ENCODE measurements at places on chromosomes 13 and 19. TPM values are rescaled to one million over a fixed set of nuclear protein-coding genes. Genes with fewer than 3 reads are reported as not detected.

The KLK14 gene
- total RNA-seq = not detected

The BRSK1 gene
- 17.1 TPM for total RNA-seq

The ZNF429 gene
- total RNA-seq = 16.9 TPM

The KLK4 gene
- not detected for total RNA-seq

GRCh38 chr13:67118277-67118676 is 111.9 kb downstream of the PCDH9 start:
- no peak for DNase-seq

DNA sequence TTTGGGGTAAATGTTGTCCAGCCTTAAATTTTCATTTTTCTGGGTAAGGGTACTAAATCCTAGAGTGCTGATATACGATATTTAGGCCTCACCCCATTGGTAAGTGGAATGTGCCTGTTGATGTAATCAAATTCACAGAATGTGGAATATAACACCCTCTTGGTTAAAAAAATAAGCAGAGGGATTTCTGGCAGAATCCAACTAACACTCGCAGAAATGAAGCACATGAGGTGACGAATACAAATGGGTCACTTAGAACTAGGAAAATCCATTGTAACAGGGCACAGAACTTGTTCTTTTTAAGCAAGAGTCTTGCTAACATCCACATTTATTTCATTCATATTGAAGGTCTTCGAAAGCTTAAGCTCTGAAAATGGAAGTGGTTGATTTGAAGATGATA is 320.3 kb downstream of the SHISA2 start:
- no peak for DNase-seq

DNA sequence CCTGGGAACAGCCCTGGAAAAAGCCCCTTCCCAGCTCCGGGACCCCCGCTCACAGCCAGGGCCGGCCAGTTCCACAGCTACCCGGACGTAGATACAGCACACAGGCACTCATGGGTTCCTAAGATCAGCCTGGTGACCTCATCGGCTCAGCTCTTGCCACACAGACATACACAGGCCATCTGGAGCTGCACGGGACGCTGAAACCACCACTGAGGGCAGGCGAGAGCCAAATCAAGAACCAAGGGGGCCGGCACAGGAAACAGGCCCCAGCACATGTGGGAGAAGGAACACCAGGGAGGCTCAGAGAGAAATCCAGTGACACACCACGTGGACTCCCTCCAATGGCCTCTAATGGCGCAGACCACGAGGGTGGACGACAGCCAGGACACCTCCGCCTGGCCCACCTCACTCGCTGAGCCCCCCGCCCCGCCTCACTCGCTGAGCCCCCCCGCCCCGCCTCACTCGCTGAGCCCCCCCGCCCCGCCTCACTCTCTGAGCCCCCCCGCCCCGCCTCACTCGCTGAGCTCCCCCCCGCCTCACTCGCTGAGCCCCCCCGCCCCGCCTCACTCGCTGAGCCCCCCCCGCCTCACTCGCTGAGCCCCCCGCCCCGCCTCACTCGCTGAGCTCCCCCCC is 69.7 kb upstream of the C13orf46 start:
- peak; percentile 87 for DNase-seq

DNA sequence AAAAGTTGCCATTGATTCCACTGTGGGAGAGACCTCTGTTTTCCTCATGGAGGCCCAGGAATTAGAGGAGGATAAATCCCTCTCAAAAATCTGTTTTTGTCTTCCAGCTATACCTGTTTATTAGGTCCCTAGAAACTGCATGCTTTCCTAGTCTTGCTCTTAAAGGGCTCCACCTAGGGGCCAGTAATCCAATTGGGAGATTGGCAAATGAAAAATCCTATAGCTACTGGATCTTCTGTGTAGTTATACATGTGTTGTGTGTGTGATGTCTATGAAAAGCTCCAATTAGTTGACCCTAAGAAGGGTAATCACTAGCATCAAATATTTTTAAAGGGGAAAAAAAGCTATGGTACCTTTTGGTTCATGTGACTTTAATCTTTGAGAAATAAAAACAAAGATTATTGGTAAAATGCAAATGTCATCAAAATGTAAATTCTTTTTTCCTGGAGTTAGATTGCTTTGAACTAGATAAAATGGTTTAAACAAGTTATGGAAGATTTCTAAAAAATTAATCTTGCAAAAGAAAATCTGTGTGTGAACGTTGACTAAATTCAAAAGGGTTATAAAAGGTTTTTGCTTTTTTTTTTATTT is 63.4 kb upstream of the C1QTNF9B start:
- DNase-seq = no peak

- DNase-seq = no peak
Observed at GRCh38 chr19:30555791-30556110, 183.6 kb downstream of the ZNF536 start.

- DNase-seq = peak; percentile 75
Observed at GRCh38 chr19:54464630-54465425, 1.2 kb upstream of the LENG9 start.

GRCh38 chr19:1810439-1811160 is 1.5 kb downstream of the ATP8B3 start:
- no peak for DNase-seq

GRCh38 chr19:14349426-14349825 is 31.8 kb upstream of the ADGRE5 start:
- DNase-seq = no peak

DNA sequence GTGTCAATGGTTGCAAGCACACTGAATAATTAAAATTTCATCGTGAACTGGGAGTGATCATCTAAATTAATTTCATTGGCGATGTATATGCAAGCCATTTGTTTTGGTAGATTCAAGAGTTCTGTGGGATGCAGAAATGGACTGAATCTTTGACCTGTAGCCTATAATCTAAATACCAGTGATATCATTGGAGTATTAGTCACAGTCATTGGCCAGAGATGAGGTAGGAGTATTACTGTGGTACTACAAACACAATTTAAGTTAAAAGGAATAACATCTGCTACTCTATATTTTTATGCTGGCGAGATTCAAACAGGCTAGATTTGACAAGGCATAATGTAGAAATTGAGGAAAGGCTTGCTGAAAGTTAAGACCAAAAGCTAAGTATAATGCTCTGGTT is 14.0 kb downstream of the FRY start:
- no peak for DNase-seq

DNA sequence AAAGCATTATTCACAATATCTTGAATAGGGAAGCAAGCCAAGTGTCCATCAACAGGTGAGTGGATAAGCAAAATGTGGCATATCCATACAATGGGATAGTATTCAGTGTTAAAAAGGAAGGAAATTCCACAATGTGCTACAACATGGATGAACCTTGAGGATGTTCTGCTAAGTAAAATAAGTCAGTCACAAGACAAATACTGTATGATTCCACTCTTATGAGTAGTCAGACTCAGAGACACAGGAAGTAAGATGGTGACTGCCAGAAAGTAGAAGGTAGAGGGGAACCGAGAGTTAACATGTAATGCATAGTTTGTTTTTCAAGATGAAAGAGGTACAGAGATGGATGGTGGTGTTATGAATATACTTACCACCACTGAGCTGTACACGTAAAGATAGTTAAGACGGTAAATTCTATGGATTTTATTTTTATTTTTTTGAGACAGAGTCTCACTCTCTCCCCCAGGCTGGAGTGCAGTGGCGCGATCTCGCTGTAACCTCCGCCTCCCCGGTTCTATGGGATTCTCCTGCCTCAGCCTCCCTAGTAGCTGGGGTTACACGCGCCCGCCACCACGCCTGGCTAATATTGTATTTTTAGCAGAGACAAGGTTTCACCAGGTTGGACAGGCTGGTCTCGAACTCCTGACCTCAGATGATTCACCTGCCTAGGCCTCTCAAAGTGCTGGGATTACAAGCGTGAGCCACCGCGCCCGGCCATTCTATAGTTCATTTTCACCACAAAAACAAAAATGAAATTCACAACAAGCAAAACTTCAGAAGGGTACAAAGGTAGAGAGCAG is 1.0 kb upstream of the CHAMP1 start:
- no peak for DNase-seq

DNA sequence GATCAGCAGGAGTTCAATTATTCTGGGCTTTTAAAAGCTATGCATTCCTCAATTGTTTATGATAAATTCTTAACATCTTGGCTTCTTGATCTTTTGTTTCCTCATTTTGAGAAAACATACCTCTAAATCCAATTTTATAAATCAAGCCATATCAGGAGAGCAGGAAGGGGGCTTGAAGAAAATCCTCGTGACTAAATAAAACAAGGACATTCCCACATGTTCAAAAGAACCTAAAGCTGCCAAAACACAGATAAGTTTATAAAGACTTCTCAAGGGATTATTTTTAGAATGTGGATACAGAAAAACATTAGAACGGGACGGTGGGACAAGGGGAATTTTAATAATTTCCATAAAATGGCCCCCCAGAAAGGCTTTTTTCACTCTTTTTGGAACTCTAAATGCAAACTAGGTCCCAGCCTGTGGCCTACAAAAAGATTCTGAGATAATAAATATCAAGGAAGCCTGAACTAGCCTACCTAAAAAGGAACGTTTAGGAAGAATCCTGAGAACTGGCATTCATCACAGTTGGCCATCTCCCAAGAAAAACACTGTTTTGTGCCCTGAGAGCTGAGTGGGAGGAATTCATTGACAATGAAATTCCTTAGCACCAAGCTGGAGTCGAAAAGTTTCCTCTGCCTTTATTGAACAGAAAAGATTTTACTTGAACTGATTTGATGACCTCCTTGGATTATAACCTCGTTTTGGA is 30.1 kb downstream of the ZAR1L start:
- peak; percentile 58 for DNase-seq

DNA sequence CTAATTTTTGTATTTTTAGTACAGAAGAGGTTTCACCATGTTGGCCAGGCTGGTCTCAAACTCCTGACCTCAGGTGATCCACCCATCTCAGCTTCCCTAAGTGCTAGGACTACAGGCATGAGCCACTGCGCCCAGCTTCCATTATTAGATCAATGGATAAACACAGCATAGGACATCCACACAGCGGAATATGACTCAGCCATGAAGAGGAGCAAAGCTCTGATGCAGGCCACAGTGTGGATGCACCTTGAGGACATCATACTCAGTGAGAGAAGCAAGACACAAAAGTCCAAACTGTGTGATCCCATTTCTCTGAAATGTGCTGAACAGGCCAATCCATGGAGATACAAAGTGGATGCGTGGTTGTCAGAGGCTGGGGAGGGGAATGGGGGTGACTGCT is 4.9 kb upstream of the ZBTB7A start:
- no peak for DNase-seq

- no peak for DNase-seq
Observed at GRCh38 chr13:108948251-108948671, 318.9 kb downstream of the MYO16 start.

DNA sequence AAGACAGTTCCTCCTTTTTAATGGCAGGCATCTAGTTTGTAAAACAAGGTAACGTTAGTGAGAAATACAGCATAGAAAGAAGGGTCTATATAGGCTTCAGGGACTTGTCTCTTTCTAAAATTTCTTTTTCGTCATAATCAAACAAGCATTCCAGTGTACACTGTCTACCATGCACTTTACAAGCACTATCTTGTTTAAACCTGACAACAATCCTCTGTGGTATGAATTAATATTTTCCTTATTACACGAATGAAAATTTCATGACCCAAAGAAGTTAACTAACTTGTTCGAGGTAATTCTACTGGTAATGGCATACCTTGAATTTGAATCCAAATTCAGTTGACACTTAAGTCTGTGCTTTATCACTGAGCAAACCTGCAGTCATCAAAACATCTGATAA is 399.7 kb upstream of the NBEA start:
- DNase-seq = no peak
